ENCODE measurements at places on chromosomes 1 and 21. TPM values are rescaled to one million over a fixed set of nuclear protein-coding genes. Genes with fewer than 3 reads are reported as not detected.

Gene AMY2A
- not detected for total RNA-seq

Gene IL19
- not detected for total RNA-seq

Gene S100A7A
- total RNA-seq, result not detected

Gene LAD1
- 17.7 TPM for total RNA-seq

Gene CLCA4
- total RNA-seq, result not detected

Gene CELA2A
- total RNA-seq, result 2.1 TPM

Gene FCGR3B
- total RNA-seq, result 3.6 TPM

- H3K36me3 ChIP-seq, result peaks cover 2% of the 10 kb centered on the region
- DNase-seq, result no peak
- H3K27me3 ChIP-seq, result no peaks in the 10 kb centered on the region
- H3K4me3 ChIP-seq, result no peak overlapping the region
Observed at GRCh38 chr1:23772854-23773242, 5.4 kb upstream of the PITHD1 start.

DNA sequence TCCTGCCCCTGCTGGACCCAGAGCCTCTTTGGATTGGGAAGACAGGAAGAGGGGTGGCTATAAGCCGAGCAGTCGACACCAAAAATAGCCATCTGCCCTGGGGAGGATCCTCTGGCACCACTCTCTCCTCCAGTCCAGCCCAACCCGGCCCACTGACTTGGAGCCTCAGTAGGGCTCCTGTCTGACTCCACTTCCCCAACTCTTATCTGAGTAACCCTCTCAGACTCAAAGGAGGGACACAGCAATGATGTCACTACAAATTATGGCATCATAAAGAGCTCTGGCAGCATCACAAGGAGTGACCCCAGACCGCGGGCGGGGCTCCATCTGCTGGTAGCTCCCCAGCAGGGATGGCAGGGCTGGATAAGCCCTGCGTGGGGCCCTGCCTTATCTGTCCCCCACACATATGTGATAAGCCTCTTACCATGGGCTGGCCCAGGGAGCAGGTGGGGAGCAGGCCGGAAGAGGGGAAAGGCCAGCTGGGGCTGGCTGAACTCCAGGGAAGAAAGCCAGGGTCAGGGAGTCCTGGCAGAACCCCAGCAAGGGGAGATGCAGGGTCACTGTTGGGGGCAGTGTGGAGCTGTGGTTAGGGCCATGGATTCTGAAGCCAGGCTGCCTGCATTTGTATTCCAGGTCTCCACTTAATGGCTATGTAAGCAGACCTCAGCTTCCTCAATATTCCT lies 4.6 kb upstream of the SLC6A9 start:
- DNase-seq, result peak; percentile 36
- H3K4me1 ChIP-seq, result peaks cover 18% of the 10 kb centered on the region
- H3K36me3 ChIP-seq, result no peaks in the 10 kb centered on the region
- H3K4me3 ChIP-seq, result no peak overlapping the region
- no peaks in the 10 kb centered on the region for H3K27me3 ChIP-seq
- peak overlapping the region; percentile 41 for H3K27ac ChIP-seq

GRCh38 chr1:21853131-21853427 lies 41.0 kb downstream of the LDLRAD2 start:
- no peak overlapping the region for H3K4me3 ChIP-seq
- H3K27ac ChIP-seq, result no peak overlapping the region
- DNase-seq, result no peak
- no peaks in the 10 kb centered on the region for H3K36me3 ChIP-seq
- H3K4me1 ChIP-seq, result no peaks in the 10 kb centered on the region

DNA sequence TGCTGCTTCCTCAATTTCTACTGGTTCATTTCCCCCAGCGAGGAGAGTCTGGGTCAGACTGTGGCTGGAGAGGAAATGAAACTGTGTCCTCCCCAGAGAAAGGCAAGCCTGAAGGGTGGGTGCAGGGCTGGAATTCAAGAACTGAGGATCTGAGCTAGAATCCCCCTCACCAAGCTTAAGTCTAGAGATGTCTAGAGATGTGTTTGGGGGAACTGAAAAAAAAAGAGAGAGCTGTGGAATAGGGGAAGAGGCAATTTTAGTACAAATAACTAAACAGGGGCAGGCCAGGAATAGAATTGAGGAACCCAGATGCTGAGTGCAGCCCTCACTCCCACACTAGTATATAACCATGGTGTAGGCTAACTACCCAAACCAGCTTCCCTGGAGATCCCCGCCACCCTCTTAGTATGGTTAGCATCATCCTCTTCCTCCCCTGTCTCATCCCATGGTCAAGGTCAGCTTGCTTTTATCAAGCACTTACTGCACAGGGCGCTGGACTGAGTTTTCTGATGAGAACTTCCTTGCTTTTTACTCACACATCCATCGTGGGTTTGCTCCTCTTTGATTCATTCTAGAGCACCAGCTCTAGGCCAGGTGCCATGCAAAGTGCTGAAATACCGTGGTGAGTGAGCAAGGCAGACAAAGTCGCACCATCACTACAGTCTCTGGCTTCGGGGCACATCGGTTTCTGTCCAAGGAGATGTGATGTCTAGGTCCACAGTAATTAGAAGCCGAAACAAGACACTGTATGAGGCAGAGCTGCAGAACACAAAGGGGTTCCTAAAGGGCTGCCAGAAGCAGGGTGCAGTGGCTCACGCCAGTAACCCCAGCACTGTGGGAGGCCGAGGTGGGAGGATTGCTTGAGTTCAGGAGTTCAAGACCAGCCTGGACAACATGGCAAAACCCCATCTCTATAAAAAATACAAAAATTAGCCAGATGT lies 112.9 kb upstream of the IPO9 start:
- no peaks in the 10 kb centered on the region for H3K36me3 ChIP-seq
- H3K27me3 ChIP-seq, result no peaks in the 10 kb centered on the region
- H3K4me3 ChIP-seq, result no peak overlapping the region
- peaks cover 66% of the 10 kb centered on the region for H3K4me1 ChIP-seq
- peak overlapping the region; percentile 72 for H3K27ac ChIP-seq
- no peak for DNase-seq

DNA sequence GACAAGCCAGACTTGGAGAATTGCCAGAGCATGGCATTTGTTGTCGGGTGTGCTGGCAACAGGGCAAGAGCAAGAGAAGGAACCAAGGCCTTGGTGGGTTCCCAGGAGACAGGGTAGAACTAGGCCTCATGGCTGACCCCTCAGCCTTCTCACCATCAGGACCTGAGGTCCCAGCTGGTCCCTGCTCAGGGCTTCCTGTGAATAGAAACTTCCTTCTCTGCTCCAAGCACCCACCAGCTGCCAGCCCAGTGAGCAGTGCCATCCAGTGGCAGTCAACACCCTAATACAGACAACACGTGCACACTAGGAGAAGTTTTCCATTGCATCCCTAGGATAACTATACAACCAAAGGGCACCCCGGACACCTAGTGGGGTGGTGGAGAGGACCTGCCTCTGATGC lies 22.8 kb downstream of the S100A6 start:
- no peak for DNase-seq
- H3K27ac ChIP-seq, result no peak overlapping the region
- H3K4me3 ChIP-seq, result no peak overlapping the region

DNA sequence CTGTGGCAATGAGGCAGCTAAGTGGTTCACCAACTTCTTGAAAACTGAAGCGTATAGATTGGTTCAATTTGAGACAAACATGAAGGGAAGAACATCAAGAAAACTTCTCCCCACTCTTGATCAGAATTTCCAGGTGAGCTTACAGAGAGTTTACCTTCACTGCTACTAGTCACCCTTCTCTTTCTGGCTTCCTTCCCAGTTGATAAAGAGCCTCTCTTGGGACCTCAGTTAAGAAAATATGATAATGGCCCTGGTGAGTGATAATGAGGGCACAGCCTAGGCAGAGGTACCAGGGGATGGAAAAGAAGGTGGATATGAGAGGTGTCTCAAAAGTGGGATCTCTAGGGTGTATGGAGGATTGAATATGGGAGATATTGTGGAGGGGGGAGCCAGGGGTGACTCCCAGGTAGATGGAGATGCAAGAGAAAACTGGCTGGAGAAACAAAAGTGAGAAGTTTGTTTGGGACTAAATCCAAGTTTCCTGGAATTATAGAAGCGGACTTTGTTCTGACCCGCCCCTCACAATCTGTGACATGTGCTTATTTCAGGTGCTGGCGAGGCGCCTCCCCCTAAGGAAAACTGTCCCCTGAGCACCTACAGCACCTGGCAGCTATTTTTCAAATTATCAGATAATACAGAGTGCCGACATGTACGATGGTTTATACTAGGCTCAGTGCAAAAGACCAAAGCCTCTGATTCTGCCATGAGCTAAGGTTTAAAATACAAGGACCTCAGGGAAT lies 13.7 kb downstream of the MTARC2 start:
- no peak overlapping the region for H3K4me3 ChIP-seq
- H3K27ac ChIP-seq, result no peak overlapping the region
- no peaks in the 10 kb centered on the region for H3K27me3 ChIP-seq
- peaks cover 59% of the 10 kb centered on the region for H3K36me3 ChIP-seq
- DNase-seq, result no peak

DNA sequence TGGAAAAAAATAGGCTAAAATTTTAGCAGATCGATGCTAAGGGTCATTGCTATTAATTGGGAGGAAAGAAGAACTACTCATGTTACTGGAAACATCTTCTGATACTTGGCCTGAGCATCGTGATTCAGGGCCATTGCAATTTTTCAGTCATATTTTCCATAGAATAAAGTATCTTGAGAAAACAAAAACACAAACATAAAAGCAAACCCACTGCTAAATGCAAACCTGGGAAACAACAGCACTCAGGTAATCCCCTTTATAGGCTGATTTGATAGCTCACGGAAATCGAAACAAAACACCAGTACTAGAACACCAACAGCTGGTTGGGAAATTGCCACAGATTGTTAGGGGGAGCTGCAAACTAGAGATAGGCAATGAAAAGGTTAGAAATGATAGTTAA lies 172.9 kb upstream of the ESRRG start:
- DNase-seq, result no peak
- no peaks in the 10 kb centered on the region for H3K36me3 ChIP-seq
- H3K4me3 ChIP-seq, result peak overlapping the region; percentile 2
- no peaks in the 10 kb centered on the region for H3K27me3 ChIP-seq

DNA sequence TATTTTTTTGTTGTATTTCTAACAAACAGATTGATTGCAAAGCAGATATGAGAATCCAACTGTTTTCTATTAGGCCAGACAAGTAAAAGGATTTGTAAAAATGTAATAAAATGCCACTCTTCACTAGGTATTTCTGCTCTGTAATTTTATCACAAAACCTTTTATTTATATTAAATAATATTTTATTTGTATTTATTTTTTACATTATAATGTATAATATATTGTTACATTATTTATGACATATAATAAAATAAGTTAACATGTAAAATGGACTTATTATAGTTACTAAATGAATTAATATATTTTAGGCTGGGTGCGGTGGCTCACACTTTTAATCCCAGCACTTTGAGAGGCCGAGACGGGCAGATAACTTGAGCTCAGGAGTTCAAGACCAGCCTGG lies 12.7 kb upstream of the TNNI1 start:
- H3K4me3 ChIP-seq, result no peak overlapping the region
- H3K4me1 ChIP-seq, result peaks cover 5% of the 10 kb centered on the region
- no peak overlapping the region for H3K27ac ChIP-seq
- H3K27me3 ChIP-seq, result no peaks in the 10 kb centered on the region
- H3K36me3 ChIP-seq, result no peaks in the 10 kb centered on the region

DNA sequence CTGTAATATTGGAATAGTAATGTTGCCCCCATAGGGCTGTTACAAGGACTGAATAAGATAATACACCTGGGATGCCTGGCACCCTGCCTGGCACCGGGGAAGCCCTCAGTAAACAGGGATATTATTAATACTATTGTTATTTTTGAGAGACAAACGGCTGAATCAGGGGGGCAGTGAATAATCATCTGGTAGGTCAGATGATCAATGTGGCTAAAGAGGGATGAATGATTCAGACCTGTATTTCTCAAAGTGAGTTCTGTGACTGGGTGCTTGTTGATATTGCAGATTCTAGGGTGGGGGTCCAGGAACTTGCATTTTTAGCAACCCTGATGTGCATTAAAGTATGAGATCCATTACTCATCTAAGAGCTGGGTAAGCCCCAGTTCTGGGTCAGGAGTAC lies 46.2 kb upstream of the BCL10 start:
- no peak overlapping the region for H3K4me3 ChIP-seq
- no peaks in the 10 kb centered on the region for H3K36me3 ChIP-seq
- H3K4me1 ChIP-seq, result no peaks in the 10 kb centered on the region
- no peaks in the 10 kb centered on the region for H3K27me3 ChIP-seq
- H3K27ac ChIP-seq, result no peak overlapping the region
- DNase-seq, result no peak

- H3K36me3 ChIP-seq, result no peaks in the 10 kb centered on the region
- no peaks in the 10 kb centered on the region for H3K4me1 ChIP-seq
- no peak overlapping the region for H3K4me3 ChIP-seq
- peak overlapping the region; percentile 41 for H3K27ac ChIP-seq
- H3K27me3 ChIP-seq, result no peaks in the 10 kb centered on the region
- DNase-seq, result no peak
Observed at GRCh38 chr1:183580281-183580682, 10.0 kb downstream of the NCF2 start.

- no peaks in the 10 kb centered on the region for H3K4me1 ChIP-seq
- no peak for DNase-seq
- H3K4me3 ChIP-seq, result no peak overlapping the region
- H3K27ac ChIP-seq, result no peak overlapping the region
- H3K36me3 ChIP-seq, result no peaks in the 10 kb centered on the region
- no peaks in the 10 kb centered on the region for H3K27me3 ChIP-seq
Observed at GRCh38 chr1:247247568-247247967, 8.3 kb upstream of the VN1R5 start.

GRCh38 chr1:58573705-58574591 lies 3.1 kb downstream of the TACSTD2 start:
- H3K4me3 ChIP-seq, result no peak overlapping the region
- no peak for DNase-seq
- H3K27me3 ChIP-seq, result peaks cover 46% of the 10 kb centered on the region
- H3K27ac ChIP-seq, result no peak overlapping the region
- no peaks in the 10 kb centered on the region for H3K4me1 ChIP-seq
- no peaks in the 10 kb centered on the region for H3K36me3 ChIP-seq

GRCh38 chr1:13513895-13514546 lies at the start of gene LRRC38:
TSS of gene LRRC38 (minus strand) at chr1:13514003. CDS start at chr1:13513593, 410 bp downstream.
- no peaks in the 10 kb centered on the region for H3K27me3 ChIP-seq
- DNase-seq, result peak; percentile 87
- peaks cover 11% of the 10 kb centered on the region for H3K4me1 ChIP-seq
- H3K4me3 ChIP-seq, result peak within 1 kb of the TSS; percentile 72
- no peaks in the 10 kb centered on the region for H3K36me3 ChIP-seq
- peak within 1 kb of the TSS; percentile 88 for H3K27ac ChIP-seq

Data from psoas muscle (tissue), 8 donors.